ENCODE measurements at places on chromosomes 12 and 14. TPM values are rescaled to one million over a fixed set of nuclear protein-coding genes. Genes with fewer than 3 reads are reported as not detected.

The MMP19 gene
- 0.89 TPM for total RNA-seq

The IL23A gene
- 0.89 TPM for total RNA-seq

The TXNDC16 gene
- 25.0 TPM for total RNA-seq

The CD4 gene
- 2.1 TPM for total RNA-seq

The OTX2 gene
- total RNA-seq = 0.27 TPM

The FITM1 gene
- total RNA-seq = 1.9 TPM

Measured in progenitor cell of endocrine pancreas (in vitro differentiated cells).